ENCODE measurements at places on chromosomes 4 and X.
A peak's percentile ranks its signal among the peaks of the same experiment; 100 is the strongest.

DNA sequence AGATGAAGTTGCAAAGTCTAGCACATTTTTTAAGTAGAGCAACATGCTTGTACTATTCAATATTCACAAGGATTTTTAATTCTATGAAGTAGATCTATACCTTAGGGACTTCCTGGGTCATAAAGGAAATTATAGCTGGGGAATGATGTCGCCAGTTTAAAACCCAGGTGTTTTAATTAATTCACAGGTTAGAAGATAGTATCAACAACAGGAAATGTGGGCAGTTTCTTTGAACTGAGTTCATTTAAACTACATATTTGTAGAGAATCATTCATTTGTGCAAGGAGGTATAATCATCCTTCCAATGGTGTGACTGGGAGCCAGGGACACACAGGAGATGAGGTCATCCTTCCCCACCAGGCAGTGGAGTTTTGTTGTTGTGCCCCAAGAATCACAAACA, 181.3 kb upstream of the KLF3 start:
- no peak for DNase-seq
- H3K4me1 ChIP-seq = no peaks in the 10 kb centered on the region
- H3K36me3 ChIP-seq = no peaks in the 10 kb centered on the region
- no peak overlapping the region for H3K4me3 ChIP-seq

DNA sequence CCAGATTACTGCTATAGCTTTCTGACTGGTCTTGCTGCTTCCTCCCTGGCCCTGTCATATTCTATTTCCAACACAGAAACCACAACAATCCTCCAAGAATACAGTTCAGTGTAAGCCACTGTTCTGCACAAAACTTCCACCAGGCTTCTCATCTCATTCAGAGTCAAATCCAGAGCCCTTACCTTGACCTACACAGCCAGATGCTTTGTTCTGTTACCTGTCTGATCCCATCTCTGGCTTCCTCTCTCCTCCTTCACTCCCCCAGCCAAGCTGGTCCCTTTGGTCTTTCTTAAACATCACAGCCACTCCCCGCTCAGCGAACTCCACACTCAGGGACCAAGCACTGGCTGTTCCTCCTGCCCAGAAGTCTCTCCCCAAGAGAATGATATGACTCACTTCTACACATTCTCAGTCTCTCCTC, 84.8 kb upstream of the BMP2K start:
- no peak for DNase-seq
- no peak overlapping the region for H3K27ac ChIP-seq
- H3K36me3 ChIP-seq = no peaks in the 10 kb centered on the region
- no peak overlapping the region for H3K4me3 ChIP-seq
- peaks cover 6% of the 10 kb centered on the region for H3K4me1 ChIP-seq

GRCh38 chr4:182847576-182848450, 69.4 kb downstream of the DCTD start:
- no peak overlapping the region for H3K27ac ChIP-seq
- no peaks in the 10 kb centered on the region for H3K36me3 ChIP-seq
- no peak for DNase-seq
- no peaks in the 10 kb centered on the region for H3K4me1 ChIP-seq

DNA sequence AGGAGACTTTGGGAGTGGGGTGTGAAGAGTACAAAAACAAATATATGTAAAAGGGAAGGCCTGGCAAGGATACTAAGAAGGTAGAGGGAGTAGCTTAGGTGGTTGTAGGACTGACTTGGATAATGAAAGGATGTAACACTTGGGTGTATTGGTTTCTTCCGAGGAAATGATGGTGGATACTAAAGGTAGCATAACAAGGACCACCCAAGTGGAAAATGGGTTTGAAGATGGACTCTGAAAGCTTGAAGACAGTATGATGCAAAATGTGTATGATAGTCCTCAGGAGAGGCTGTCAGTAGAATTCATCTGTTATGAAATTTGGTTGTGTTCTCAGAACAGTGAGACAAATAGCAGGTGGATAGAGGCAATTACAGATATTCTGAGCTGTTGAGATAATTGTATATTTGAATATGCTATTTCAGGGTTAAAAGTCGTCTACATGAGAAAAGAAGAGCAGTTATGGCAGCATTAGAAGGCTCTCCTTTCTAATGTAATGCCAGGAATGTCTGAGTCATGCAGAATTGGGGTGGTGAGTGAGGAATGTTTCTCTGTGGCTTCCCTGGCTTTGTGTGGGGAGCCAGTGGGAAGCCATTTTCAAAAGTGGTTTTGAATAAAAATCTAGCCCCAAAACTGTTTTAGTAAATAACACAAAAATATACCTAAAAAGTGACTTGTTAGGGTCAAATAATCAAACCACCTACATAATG, 75.6 kb downstream of the FHIP1A start:
- H3K4me1 ChIP-seq = peaks cover 50% of the 10 kb centered on the region
- no peaks in the 10 kb centered on the region for H3K36me3 ChIP-seq
- DNase-seq = no peak
- H3K27me3 ChIP-seq = no peaks in the 10 kb centered on the region
- H3K27ac ChIP-seq = peak overlapping the region; percentile 66

- no peaks in the 10 kb centered on the region for H3K36me3 ChIP-seq
- no peak for DNase-seq
- H3K4me3 ChIP-seq = no peak overlapping the region
- peaks cover 3% of the 10 kb centered on the region for H3K4me1 ChIP-seq
- no peak overlapping the region for H3K27ac ChIP-seq
Observed at GRCh38 chrX:135327299-135327698, 18.0 kb downstream of the ETDC start.

GRCh38 chrX:40623139-40623536, at the start of gene MPC1L:
MPC1L (plus strand) TSS chrX:40623428; CDS start chrX:40623566, 138 bp downstream.
- H3K36me3 ChIP-seq = no peaks in the 10 kb centered on the region
- H3K4me1 ChIP-seq = no peaks in the 10 kb centered on the region
- H3K4me3 ChIP-seq = no peak within 1 kb of the TSS
- no peak for DNase-seq
- no peaks in the 10 kb centered on the region for H3K27me3 ChIP-seq

- DNase-seq = peak; percentile 0
- H3K27ac ChIP-seq = peak overlapping the region; percentile 50
- H3K36me3 ChIP-seq = no peaks in the 10 kb centered on the region
Observed at GRCh38 chr4:10079912-10080588, 36.5 kb downstream of the WDR1 start.

DNA sequence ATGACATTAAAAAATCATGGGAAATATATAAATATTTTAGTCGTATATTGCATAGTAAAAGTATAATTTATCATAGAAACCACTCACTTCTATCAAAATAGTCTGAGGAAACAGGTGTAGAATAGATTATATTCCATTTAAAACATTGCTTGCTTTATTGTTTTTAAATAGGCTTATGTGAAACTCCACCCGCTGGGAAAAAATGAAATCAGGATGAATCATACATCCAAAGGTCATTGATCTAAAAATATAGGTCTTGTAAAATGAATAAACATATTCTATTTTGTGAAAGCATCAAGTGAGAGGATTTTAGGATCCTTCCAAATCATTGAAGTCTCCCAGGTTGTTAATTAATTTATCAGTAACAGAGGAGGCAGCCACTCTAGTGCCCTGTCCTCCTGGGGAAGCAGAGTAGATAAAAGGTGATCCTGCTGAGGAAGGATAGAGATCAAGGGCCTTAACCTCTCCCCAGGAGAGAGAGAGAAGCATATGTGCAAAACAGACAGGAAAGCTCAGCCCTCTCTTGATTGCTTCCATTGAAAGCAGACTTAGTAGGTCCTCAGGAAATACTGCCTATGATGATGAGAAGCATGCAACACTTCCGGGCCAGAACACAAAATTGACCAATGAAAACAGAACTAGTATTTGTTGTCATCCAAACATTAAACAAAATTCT, 96.8 kb upstream of the MAP9 start:
- no peak overlapping the region for H3K27ac ChIP-seq
- no peaks in the 10 kb centered on the region for H3K27me3 ChIP-seq
- no peaks in the 10 kb centered on the region for H3K4me1 ChIP-seq
- no peak overlapping the region for H3K4me3 ChIP-seq
- no peak for DNase-seq
- H3K36me3 ChIP-seq = no peaks in the 10 kb centered on the region

DNA sequence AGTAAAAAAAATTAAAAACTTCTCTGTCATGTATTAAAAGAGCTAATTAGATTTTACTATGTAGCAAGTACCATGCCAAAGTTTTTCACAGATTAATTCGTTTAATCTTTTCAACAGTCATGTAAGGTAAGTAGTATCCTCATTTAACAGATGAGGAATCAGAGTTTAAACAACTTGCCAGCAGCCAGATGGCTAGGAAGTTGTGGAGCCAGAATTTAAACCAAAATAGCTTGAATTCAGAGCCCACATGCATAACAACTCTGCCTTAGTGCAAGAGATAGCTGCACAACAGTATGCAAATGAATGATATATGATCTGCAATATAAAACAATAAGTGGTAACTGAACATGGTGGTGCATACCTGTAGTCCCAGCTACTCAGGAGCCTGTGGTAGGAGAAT, 75.3 kb downstream of the NAP1L3 start:
- no peak for DNase-seq
- no peak overlapping the region for H3K4me3 ChIP-seq
- H3K4me1 ChIP-seq = no peaks in the 10 kb centered on the region

GRCh38 chrX:155434906-155435743, 23.3 kb downstream of the F8A3 start:
- H3K4me3 ChIP-seq = no peak overlapping the region
- no peak for DNase-seq
- H3K4me1 ChIP-seq = no peaks in the 10 kb centered on the region
- no peak overlapping the region for H3K27ac ChIP-seq

DNA sequence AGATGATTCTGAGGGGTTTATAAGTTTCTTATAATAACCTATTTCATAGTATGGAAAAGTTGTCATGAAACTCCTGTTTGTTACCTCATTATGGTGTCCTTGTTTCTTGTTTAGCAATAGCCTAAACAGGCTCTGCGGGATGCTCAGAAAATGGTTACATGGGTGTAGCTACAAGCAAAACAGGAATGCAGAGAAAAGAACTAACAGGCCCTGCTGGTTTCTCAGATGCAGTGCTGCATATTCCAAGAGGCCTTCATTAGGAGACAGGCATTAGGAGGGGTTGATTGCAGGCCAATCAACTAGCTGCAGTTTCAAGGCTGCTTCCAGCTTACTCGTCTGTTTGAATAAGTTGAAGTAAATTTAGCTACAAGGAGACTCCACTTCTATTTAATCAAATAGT, 37.6 kb upstream of the HPGD start:
- H3K27me3 ChIP-seq = no peaks in the 10 kb centered on the region
- no peaks in the 10 kb centered on the region for H3K4me1 ChIP-seq
- H3K36me3 ChIP-seq = no peaks in the 10 kb centered on the region
- DNase-seq = no peak
- no peak overlapping the region for H3K27ac ChIP-seq
- H3K4me3 ChIP-seq = no peak overlapping the region

GRCh38 chrX:119147486-119147885, 19.9 kb upstream of the KIAA1210 start:
- no peak overlapping the region for H3K27ac ChIP-seq
- DNase-seq = no peak
- no peaks in the 10 kb centered on the region for H3K36me3 ChIP-seq
- no peaks in the 10 kb centered on the region for H3K27me3 ChIP-seq
- no peaks in the 10 kb centered on the region for H3K4me1 ChIP-seq

GRCh38 chr4:121950212-121950679, 1.6 kb downstream of the TRPC3 start:
- no peaks in the 10 kb centered on the region for H3K36me3 ChIP-seq
- peak overlapping the region; percentile 53 for H3K4me3 ChIP-seq
- no peaks in the 10 kb centered on the region for H3K4me1 ChIP-seq

DNA sequence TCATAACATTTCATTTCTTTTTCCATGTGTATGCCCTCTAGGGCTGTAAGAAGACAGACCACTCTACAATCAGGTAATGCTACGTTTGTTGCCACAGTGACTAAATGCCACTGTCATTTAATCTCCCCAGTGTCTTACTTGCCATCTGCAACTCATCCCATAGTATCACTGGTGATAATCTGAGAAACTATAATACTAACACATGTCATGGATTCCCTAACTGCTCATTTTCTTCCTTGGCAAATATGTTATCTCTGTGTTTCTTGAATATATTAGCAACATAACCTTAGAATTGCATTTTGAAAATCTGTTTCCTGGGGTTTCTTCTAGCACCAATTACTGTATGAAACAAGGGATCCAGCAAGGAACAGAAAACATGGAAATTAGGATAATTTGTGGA, 6.1 kb downstream of the F8A1 start:
- H3K27ac ChIP-seq = no peak overlapping the region
- no peak for DNase-seq
- H3K27me3 ChIP-seq = no peaks in the 10 kb centered on the region
- H3K36me3 ChIP-seq = no peaks in the 10 kb centered on the region
- H3K4me3 ChIP-seq = no peak overlapping the region
- no peaks in the 10 kb centered on the region for H3K4me1 ChIP-seq

DNA sequence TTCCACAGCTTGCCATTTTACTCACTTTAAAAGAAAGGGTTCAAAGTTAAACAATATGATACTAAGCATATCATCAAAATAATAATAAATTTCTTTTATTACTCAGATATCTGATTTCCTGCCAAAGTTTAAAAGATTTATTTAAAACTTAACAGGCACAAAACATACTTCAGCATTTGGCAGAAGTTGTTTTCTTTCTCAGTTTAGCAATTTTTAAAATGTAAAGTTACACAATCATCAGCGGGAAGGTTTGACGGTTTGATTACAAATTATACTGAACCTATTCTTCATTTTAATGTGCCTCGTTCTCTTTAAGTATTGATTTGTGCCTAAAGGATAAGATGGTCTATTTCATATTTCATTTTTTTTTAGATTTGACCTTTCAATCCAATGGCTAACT, 227.2 kb downstream of the APBB2 start:
- H3K4me1 ChIP-seq = peaks cover 6% of the 10 kb centered on the region
- no peaks in the 10 kb centered on the region for H3K36me3 ChIP-seq
- DNase-seq = no peak
- H3K27me3 ChIP-seq = no peaks in the 10 kb centered on the region
- no peak overlapping the region for H3K27ac ChIP-seq

Measured in gastrocnemius medialis (tissue), 4 donors.